ENCODE measurements at places on chromosomes 7 and 10.

GRCh38 chr10:129033790-129034272 is 433.2 kb upstream of the MGMT start:
- peak; percentile 64 for DNase-seq

GRCh38 chr7:99928994-99929729 is at the start of gene GJC3:
GJC3 (minus strand) TSS chr7:99929620; CDS start chr7:99929620, 0 bp downstream.
- peak; percentile 73 for DNase-seq

DNA sequence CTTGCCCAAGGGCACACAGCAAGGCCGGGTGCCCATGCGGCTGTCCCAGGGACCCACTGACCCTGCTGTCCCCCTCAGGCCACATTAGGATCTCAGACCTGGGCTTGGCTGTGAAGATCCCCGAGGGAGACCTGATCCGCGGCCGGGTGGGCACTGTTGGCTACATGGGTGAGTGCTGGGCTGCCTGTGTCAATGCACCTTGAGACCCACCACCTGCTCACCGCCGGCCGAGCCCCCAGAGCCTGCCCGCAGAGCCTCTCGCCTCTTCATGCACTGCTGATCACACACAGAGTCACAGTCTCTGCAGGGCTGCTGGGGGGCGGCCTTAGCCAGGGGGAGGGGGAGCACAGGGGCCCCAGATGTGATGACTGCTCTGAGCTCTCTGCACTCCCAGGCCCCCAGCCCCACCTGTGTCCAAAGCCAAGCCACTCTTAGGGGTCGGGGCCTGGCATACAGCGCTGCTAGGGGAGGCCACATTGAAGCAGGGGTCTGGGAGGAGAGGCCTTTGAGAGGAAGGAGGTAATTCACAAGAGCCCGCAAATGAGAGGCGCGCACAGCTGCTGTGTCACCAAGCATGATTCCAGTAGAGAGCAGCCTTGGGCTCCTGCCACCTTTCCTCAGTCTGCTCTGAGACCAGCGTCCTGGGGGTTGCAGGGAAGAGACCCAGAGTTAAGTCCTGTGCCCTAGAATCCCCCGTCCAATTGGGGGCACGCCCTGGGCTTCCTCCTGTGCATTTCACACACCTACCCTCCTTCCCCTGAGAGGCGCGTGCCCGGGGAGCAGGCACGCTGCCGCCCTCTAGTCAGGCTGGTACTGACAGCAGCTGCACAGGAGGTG is 100.4 kb downstream of the RGS10 start:
- DNase-seq = peak; percentile 22

DNA sequence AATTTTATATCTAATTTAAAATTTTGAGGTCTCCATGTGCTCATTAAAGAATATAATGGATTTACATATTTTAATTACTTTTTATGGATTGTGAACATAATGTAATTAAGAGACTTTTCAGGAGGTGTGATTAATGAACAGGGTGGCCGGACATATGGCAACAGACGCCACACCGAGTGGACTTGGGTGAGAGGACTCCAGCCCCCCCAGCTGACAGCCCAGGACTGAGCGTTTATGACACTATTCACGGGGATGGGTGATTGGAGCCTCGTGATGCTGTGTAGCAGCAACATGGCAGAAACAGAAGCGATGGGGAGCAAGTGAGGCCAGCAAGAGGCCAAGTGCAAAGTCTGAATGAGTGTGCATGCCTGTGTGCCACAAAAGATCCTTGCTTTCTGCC is 1176.9 kb downstream of the TYW1 start:
- peak; percentile 52 for DNase-seq
